ENCODE measurements at places on chromosomes 11 and 22.

DNA sequence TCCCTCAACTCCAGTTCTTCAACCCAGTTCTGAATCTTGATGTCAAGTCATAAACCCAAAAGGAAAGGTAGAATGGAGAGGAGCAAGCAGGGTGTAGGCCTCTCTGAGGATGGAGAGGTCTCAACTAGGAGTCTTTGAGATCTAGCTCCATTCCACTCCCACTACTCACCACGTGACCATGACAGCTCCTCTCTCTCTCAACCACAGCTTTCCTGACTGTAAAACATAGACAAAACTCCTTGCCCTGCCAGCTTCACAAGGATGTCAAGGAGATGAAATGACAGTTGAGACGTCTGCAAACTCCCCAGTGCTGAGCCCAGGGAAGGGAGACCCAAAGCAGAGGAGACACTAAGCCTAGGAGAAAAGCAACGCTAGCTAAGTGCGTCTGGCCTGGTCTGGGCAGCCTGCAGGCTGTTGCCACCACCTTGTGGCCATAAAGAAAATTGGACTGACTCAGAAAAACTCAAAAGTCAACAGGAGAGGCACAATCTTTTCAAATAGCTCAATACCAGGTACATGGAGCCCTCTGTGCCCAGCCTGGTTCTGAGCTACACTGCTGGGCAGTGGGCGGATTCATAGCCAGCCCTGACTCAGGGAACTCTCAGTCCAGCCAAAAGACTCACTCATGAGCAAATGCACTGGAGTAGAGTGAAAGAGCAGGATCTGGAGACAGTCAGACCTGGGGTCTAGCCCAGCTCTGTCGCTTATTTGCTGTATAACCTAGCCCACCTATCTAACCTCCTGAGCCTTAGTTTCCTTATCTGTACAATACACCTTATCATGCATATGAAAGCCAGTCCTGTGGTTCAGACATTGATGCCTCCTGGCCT, 3.4 kb downstream of the CLPB start:
- DNase-seq, result no peak

GRCh38 chr11:78647986-78648875, 73.6 kb upstream of the NARS2 start:
- no peak for DNase-seq

DNA sequence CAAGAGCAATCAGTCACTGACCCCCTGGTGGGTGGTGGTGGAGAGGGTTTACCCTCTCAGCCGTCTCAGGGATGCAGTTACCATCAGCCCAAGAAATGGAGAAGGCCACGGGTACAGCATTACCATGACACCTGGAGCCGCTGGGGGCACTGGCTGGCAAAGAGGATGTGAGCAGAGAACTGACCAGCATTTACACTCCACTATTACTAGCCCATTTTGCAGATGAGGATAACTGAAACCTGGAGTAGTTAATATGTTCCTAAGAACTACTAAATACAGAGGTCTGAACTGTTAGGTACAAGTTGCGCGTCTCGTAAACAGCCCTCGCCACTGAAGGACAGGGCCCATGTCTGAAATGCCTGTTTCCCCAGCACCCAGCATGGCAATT, 79.0 kb downstream of the TIMP3 start:
- no peak for DNase-seq

DNA sequence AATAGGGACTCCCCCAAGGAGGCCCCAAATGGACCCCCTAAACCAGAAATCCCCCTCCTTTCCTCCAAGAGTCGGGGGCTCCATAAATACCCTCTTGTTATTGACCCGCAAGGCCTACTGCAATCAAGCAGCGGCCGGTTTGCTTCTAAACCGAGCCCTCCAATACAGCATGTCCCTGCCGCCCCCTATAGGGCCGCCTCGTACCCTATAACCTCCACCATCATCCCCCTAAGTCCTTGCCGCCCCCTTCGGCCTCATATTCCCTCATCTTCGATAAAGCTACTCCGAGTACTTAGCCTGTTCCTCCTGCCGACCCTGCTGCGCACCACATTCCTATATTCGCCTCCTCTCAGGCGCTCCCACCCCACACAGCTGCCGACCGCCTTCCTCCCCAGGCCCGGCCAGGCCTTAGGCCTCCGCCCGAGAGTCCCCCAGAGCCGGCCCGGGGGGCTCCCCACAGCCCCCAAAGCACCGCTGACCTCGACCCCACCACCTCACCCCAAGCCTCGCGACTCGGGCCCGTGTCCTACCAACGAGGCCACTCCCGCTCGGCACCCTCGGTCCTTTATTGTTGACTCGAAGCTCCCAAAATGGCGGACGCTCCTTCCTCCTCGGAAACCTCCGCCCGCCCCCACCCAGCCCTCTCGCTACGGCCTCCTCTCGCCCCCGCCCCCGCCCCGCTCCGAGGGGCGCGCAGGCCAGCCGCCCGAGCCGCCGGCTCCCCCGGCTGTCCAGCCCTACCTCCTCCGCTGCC, 430 bp downstream of the DDX6 start:
- peak; percentile 78 for DNase-seq

GRCh38 chr11:78226684-78227680, 38.3 kb downstream of the USP35 start:
- DNase-seq, result no peak
